Stimulated activated CD4-positive, alpha-beta T cell treated with anti-CD3 and anti-CD28 coated beads, Interleukin-4, amount 100 ng/mL, for 48 hours (primary cell): ENCODE measurements at places on chromosomes 7 and 10.

DNA sequence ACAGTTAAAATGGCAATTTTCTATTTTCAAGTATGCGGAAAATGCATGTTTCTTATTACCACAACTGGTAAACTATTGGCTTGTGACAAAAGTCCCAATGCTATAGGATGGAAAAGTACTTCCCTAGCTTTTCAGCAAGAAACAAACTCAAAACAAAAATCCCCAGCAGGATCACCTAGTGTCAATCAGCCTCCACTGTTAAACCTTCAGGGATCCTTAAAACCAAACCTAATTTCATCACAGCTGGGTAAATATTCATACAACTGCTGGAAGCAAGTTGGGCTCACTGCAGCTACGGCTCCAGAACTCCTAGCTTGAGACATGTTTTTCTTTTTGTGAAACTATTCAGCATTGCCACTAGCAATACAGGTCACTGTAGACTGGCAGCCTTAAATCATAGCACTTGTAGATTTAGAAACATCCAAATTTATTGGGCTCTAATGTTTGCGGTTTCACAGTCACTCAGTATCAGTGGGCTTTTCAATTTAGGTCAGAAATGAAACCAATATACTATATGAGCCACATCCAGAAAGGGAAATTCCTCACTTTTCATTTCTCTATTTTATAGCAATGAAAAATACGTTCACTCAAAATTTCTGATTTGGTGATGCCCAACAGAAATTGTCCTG lies 145.2 kb upstream of the ANK3 start:
- DNase-seq, result no peak

GRCh38 chr7:84039432-84039831 lies 155.2 kb downstream of the SEMA3A start:
- no peak for DNase-seq

DNA sequence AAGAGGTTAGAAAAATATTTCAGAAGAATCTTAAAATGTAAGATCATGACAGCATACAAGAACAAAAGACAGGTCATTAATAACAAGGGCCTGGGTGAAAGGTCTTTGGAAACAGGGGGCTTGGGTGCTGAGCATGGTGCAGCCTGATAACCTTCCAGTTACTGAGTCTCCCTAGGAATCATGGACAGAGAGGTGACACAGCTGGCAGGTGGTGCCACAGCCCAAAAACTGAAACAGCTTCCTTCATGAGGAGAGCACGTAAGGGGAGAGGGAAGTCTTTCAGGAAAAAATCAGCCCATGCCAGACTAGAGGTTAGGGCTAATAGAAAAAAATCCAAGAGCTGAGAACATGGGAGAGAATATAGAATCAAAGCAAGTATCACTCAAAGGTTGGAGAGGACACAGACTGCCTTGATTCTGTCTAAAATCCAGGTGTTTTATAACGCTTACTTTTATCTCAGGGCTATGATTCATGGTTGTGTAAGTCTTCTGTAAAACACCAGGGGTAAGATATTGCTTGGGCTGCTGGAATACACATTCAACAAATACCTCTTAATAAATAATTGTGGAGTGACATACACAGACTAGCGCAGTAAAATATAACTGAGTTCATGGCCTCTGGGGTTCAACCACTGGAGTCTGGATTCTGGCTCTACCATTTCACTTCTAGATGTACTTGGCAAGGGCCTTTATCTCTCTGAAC lies 88.1 kb downstream of the SEMA3C start:
- no peak for DNase-seq

DNA sequence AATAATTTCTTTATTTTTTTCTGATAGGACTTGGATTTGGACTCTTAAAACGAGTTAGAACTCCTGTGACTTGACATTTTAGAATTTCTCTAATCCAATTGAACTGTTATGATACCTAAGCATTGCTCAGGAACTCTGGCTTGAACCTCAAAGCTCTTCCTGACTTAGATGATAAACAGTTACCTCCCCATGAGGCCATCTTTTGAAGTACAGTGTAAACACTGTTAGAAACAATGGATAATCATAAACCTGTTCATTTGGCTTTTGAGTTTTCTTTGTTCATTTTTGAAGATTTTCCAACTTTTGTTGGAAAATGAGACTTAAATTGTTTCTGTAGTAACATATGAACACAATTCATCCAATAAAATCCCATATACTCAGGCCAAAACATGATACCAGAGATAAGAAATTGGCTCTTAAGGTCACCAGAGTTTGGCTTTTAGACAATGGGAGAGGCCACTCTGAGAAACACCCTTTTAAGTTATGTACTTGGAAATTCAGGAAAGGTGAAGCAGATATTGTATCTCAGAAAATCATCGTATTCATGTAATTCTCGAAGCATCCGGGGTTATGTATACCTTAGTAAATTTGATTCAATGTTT lies 59.6 kb downstream of the RUNDC3B start:
- no peak for DNase-seq

- no peak for DNase-seq
These were observed 43.0 kb upstream of the MYO3A start for GRCh38 chr10:25890995-25891394.

GRCh38 chr7:132113536-132114371 lies 462.5 kb downstream of the PLXNA4 start:
- no peak for DNase-seq

DNA sequence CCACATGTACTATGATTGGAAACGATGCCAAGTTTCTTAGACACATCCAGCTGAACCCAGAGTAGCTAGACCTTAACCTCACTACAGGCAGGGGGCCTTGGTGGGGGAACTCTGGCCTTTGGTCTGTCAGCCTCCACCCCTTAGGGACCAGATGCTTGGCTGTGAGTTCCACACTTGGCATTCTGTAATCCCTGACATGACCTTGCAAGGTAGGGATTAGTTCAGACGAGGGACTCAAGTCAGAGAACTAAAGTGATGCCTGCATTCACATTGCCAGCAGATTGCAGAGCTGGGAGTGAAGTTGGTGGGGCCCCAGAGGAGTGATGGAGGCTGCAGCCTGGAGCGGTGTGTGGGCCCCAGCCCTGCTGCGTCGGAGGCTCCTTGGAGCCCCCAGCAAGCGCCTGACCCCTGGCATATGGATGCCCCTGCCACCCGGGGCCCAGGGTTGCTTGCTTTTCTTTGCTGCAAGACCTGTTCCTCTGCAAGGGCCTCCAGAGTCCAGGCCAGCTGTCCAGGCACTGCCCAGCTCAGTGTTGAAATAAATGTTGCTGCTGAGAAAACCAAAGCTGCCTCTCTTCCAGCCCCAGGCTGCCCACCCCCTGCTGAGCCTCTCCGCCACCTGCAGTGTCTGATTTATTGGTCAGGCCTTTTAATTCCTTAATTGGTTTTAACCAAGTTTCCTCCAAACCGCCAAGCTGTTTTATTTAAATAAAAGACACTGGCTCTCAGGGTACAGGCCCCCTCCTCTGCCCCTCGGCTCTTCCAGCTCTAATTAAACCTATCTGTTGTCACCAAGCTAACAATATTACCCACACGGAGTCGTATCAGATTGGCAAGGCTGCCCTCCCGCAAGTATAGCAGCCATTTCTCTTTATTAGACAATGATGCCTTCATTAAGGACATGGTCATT lies 4.7 kb downstream of the NPTX2 start:
- no peak for DNase-seq

GRCh38 chr10:24824124-24824523 lies 100.4 kb upstream of the ARHGAP21 start:
- DNase-seq, result peak; percentile 4

GRCh38 chr10:70085975-70086613 lies 33.4 kb downstream of the MACROH2A2 start:
- DNase-seq, result no peak

- no peak for DNase-seq
These were observed 38.1 kb upstream of the HBP1 start for GRCh38 chr7:107130487-107131220.

DNA sequence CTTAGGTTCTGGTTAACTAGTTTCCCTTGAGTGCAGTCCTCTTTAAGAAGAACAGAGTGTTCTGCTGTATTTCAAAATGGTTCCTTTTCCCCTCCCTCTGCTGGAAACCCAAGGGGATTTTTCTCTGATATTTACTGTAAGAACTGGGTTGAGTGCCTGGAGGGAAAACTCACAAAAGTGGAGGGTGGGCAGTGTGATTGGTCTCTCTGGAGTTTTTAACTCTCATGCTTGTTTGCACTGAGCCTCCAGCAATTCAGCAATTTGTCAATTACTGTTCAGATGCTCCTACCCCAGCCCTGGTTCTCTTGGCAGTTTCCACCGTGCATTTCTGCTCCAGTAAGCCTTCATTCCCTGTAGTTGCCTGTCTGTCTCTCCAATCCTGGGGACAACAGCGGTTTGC lies 273.4 kb upstream of the SORCS1 start:
- DNase-seq, result no peak

GRCh38 chr7:1981201-1981877 lies 251.4 kb downstream of the MAD1L1 start:
- DNase-seq, result no peak

GRCh38 chr7:4015996-4016395 lies 666.1 kb upstream of the FOXK1 start:
- no peak for DNase-seq

GRCh38 chr10:12914111-12914510 lies 87.4 kb downstream of the CCDC3 start:
- no peak for DNase-seq

- no peak for DNase-seq
These were observed 466.1 kb downstream of the PTPRN2 start for GRCh38 chr7:158121441-158122045.

DNA sequence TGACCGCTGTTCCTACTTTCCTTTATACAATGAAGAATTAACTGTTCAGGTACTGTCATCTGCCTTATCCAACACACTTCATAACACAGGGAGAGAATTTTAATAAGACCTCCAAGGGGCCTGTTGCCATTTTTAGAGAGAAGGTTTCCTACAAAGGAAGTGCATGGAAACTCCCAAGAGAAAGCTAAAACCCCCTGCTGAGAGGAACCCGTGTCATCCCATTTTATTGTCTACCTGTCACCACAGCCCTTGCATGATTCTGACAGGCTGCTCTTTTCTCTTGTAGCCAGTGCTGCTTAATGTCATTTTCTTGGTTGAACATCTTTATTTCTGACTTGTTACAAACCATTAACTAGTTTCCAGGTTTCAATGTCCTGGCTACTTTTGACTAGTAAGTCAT lies 98.4 kb downstream of the SNX10 start:
- DNase-seq, result no peak

DNA sequence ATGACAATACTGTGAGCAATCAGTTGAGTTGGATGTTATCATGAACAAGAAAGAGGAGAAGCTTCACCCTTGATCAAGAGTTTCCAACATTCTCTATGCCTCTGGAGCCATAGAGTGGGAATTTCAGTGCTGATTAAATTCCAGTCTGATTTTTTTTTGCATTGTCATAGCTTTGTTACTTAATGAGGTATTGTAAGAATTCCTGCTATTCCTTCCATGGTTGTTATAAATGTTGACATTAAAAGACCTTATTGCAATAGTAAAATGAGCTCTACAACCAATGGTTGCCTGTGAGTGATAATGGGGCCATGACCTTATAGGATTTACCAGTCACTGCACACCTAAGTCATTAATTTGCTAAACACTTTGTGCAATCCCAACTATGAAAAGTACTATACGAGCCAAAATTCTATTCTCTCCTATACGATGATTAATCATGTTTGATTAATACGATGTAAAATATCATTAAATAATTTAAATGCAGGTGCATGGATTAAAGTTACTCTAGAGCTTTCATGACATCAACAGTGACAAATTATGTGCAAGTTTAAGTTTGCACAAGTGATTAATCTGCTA lies 353.2 kb upstream of the KLF6 start:
- DNase-seq, result no peak

DNA sequence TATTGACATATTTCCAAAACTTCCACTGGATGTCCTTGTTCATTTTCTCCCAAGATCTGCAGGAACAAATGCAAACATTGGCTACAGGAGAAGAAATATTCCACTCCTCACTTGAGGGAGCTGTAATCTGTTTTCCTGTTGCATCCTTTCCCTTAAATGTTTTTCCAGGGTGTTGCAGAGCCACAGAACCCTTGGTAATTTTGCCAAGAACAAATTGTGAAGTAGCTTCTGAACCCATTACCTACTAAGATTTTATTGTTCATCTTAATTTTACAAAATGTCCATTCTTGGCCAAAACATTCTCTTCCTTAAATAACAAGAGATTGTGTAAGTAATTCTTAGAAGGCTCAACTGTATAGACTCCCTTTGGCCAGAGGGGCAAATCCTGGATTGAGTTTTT lies 177.0 kb downstream of the GNAT3 start:
- no peak for DNase-seq

DNA sequence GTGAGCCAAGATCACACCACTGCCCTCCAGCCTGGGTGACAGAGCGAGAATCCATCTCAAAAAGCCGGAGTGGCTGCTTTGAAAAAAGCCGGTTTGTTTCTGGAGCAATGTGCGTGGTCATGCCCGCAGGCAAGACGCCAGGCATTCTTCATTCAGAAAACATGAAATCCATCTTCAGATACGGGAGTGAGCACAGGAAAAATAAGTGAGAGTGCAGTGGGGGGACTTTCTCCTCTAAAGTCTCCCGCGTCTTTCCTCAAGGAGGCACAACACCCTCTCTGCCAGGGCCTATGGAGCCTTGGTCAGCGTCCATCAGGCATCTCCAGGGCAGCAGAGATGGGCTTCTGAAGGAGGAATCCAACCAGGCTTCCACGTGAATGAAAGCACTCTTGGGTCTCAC lies 62.3 kb upstream of the DGKI start:
- no peak for DNase-seq

- no peak for DNase-seq
These were observed 34.1 kb upstream of the IFRD1 start for GRCh38 chr7:112416127-112416526.

DNA sequence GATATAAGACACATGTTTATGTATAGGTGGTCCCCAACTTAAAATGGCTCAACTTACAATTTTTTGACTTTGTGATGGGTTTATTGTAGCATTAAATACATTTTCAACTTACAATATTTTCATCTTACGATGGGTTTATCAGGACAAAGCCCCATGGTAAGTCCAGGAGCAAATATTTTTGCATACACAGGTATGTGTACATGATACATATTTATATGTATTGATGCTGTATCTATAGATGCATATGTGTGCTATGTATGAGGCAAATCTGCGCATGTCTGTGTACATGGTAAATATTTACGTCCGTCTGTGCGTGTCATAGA lies 664 bp upstream of the UBE3C start:
- DNase-seq, result no peak

- DNase-seq, result no peak
These were observed 210.1 kb downstream of the TNS3 start for GRCh38 chr7:47371733-47372368.

- DNase-seq, result no peak
These were observed 6.5 kb upstream of the SNX10 start for GRCh38 chr7:26284995-26285632.

DNA sequence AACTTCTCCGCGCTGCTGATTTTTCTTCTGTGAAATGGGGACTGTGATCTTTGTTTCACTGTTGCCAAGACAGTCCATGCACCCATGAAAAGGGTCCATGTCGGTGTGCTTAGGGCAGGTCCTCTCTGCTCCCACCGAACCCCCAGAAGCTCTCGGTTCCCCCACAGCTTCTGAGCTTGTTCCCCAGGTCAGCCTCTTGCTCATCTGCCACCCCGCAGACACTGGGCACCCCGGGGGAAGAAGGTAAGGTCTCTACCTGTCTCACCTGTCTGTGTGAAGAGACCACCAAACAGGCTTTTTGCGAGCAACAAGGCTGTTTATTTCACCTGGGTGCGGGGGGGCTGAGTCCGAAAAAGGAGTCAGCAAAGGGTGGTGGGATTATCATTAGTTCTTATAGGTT lies 66.2 kb upstream of the NANOS1 start:
- no peak for DNase-seq
